Stimulated activated effector memory CD8-positive, alpha-beta T cell treated with anti-CD3 and anti-CD28 coated beads, Interleukin-12 subunit alpha, Interleukin-12 subunit beta, amount 100 ng/mL, for 72 hours (primary cell): ENCODE measurements at places on chromosomes 2 and 18.

DNA sequence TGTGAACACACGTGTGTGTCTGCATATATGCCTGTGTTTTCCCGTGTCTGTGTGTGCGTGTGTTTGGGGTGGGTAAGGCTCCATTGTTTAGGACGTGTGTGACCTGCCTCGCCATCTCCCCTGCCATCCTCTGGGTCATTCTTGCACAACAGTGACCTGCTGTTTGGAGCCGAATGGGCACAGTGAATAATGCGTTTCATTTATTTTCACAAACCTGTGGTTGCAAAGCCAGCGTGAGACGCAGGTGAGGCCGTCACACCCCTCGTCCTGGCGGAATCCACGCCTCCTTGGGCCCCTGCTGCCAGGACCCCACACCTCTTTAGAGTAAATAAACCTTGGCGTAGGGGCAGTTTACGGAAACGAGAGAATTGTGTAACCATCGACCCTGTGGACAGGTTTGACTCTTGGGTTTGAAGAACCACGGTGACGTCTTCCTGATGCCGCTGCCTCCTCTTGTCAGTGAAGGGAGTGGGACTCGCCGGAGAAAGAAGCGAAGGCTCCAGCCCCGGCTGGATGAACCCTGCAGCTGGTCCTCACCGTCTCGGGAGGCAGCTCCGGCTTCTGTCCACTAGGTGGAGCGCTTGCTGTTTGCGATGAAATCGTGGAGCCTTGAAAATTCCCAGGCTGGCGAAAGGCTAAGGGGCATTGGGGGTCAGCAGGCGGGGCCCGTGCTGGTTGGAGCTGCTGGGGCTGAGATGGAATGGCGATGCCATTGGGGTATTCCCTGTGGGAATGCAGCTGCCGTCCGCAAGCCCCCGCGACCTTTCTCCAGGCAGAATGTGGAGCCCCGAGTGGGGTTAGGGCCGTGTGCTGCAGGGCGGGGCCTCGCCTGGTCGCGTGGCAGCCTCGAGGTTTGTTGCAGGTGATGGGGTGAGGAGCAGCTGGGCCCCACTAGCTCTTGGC lies 81.1 kb downstream of the RTP5 start:
- peak; percentile 75 for DNase-seq

DNA sequence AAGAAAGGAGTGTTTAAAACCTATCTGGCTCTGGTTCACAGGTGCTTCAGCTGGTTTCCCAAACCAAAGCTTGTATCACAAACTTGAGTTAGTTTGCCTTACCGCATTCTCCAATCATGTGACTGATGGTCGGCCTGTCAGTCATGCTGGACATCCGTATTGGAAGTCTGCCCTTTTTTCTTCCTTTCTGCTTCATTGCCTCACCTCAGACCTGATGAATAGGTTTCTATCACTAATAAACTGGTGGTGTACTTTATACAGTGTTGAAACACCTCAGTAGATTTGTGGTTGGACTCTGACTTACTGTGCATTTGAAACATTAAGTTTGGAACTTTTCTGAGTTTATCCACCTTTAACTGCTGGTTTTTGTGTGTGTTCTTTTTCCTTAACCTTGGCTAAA lies 84.1 kb downstream of the R3HDM1 start:
- no peak for DNase-seq

- DNase-seq: no peak
These were observed 32.7 kb upstream of the ALKAL2 start for GRCh38 chr2:320561-320960.

DNA sequence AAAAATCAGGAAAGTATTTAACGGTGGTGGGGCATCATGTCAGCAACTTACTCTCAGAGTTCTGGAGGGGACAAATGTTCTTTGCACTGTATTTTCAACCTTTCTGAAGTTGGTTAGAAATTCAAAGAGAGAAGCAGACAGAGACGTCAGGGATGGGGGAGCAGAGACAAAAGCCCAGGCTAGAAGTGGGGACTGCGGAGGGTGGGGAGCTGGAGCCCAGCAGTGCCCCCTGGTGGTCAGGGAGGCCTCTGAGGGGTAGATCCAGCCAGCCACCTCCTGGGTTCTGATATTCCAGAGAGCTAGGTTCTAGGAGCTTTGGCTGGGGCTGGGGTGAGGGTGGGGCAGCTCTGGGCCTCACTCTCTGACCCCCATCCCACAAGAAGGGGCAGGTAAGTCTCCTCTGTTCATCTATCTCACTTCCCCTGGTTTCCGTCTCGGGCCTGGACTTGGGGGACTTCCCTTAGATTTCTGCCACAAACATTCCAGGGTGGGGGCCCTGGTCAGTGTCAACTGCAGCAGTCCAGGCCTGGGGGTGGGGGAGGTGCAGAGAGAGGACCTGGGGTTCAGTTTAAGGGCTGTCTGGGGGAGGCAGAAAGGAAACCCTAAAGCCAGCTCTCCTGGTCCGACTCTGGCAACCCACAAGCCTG lies 8.9 kb downstream of the TNS1 start:
- peak; percentile 75 for DNase-seq

- peak; percentile 61 for DNase-seq
These were observed 114.1 kb upstream of the NDUFV2 start for GRCh38 chr18:8988260-8988871.

GRCh38 chr18:69397096-69397495 lies 3.6 kb upstream of the DOK6 start:
- no peak for DNase-seq

DNA sequence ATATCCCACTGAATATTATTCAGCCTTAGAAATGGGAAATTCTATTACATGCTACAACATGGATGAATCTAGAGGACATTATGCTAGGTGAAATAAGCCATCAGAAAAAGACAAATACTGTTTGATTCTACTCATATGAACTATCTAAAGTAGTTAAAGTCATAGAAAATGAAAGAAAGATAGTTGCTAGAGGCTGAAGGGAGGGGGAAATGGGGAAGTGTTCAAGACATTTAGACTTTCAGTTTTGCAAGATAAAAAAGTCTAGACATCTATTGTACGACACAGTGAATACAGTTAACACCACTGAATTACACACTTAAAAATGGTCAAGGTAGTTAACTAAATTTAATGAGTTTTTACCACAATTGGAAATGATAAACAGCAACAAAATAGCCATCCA lies 835.9 kb upstream of the CHAC2 start:
- no peak for DNase-seq

DNA sequence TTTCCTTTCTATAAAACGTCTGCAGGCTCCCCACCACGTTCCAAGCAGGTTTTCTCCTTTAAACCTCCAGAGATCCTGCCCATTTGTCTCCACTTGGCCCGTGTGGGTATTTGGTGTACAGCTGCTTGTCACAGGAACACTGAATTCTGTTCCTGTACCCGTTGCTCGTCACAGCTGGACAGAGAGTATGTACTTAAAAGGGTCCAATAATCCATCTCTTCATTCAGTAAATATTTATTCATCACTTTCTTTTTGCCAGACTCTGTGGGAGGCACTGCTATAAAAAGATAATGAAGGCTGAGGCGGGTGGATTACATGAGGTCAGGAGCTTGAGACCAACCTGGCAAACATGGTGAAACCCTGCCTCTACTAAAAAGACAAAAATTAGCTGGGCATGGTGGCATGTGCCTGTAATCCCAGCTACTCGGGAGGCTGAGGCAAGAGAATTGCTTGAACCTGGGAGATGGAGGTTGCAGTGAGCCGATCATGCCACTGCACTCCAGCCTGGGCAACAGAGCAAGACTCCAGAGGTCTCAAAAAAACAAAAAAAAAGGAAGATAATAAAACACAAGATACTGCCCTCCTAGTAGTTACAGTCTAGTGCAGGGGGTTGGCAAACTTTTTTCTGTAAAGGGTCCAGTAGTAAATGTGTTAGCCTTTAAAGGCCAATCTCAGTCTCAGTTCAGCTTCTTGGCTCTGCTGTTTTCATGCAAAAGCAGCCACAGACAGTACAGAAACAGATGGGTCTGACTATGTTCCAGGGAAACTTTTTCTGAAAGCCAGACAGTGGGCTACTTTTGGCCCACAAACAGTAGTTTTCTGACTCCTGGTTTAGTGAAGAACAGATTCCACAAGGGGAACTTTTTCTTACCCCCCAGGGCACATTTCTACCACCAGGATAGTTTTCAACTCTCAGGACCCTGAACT lies 309.9 kb upstream of the RAB12 start:
- no peak for DNase-seq

- DNase-seq: no peak
These were observed 228.6 kb upstream of the DOK6 start for GRCh38 chr18:69172046-69172445.

GRCh38 chr2:172962082-172962481 lies 113.6 kb upstream of the MAP3K20 start:
- no peak for DNase-seq

DNA sequence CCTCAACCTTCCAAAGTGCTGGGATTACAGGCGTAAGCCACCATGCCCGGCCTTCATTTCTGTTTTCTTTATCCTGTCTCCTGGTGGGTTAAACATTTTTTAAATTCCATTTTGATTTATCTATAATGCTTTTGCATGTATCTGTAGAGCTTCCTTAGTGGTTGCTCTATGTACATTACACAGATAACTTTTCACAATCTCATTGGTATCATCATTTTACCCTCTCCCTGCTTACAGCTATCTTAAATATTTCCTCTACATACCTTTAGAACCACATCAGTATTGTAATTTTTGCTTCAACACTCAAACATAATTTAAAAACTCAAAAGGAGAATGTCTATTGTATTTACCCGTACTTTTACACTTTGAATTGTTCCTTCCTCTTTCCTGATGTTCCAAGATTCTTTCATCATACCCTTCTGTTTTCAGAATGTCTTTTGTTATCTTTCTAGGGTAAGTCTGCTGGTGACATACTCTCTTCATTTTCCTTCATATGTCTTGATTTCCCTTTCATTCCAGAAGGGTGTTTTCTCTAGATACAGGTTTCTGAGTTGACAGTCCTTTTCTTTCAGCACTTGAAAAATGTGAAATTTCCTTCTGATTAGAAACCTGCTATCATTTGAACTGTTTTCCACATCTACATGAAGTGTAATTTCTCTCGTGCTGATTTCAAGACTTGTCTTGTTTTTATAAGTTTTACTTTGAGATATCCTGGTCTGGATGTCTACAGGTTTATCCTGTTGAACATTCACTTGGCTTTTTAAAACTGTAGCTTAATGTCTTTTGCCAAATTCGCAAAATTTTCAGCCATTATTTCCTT lies 21.9 kb downstream of the PPP3R1 start:
- DNase-seq: no peak

DNA sequence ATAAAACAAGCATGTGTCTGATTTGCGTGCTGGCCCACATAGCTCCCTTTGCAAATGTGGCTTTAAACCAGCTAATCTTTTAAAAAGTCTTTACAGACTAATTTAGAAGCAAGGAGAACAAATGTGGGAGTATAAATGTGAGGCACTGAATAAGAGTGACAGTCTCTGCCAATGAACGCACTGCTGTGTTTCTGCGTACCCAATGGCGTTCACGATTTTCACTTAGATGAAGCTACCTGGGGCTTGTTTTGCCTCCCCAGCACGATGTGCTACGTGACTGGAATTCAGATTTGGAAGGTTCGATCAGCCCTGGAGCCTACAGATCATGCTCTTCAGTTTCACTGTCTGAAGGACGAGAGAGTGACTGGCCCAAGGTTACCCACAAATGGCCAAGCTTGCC lies 10.8 kb upstream of the CRACDL start:
- DNase-seq: no peak

DNA sequence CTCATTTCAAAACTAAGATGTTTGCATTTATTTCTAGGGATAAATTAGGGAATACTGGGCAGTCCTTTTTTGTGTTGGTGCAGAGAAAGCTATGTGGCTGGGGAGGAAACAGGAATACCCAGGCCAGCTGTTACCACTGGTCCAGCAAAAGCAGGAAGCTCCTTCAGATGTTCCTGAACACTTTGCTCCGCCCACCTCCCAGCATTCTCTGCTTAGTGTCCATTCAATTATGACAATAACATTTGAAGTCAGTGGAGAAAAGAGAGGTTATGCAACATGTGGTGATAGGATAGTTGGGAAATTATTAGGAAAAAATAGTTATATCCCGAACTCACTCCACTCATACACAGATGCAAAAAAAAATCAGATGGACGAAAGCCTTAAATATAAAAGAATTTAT lies 22.1 kb upstream of the ARPC2 start:
- DNase-seq: no peak

- DNase-seq: no peak
These were observed 33.3 kb downstream of the LONRF2 start for GRCh38 chr2:100289020-100289419.

GRCh38 chr2:129074298-129074920 lies 755.7 kb upstream of the HS6ST1 start:
- no peak for DNase-seq

DNA sequence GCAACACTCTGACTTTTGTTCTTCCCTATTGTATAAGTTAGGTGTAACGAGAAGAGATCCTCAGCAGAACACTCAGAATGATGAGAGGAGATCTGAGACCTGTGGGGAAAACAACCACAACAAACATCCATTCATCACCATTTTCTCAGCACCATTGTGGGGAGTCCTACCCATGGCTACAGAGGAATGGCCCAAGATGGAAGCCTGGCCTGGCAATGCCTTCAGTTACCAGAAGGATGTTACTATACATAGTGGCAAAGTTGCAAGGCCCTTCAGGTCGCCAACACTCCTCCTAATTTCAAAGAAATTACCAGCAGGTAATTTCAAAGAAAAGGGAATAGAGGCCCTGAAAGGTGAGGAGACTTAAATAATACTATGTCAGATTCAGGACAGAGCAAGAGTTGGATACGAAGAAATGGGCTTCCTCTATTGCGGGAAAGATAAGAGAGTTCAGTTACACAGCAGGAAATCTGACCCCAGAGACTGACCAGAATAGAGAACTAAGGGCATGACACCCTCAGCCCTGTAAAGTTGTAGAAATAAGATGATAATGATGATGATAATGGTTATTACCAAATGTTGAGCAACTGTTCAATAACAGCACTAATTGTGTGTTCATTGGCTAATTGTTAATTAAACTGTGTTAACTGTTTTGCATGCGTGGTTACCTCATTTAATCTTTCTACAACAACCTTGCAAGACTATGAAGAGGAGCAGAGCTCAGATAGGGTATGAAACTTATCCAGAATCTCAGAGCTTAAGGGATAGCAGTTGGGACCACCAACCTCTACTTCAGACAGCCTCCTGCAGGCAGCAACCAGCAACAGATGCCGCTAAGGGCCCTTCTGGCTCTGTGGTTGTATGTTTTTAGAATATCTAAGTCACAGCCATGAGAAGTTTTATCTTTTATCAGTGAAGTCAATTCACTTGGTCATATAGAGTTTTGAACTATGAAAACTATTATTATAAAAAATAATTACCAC lies 37.5 kb downstream of the DHRS9 start:
- DNase-seq: no peak

- no peak for DNase-seq
These were observed 44.1 kb downstream of the CABLES1 start for GRCh38 chr18:23179416-23179815.

DNA sequence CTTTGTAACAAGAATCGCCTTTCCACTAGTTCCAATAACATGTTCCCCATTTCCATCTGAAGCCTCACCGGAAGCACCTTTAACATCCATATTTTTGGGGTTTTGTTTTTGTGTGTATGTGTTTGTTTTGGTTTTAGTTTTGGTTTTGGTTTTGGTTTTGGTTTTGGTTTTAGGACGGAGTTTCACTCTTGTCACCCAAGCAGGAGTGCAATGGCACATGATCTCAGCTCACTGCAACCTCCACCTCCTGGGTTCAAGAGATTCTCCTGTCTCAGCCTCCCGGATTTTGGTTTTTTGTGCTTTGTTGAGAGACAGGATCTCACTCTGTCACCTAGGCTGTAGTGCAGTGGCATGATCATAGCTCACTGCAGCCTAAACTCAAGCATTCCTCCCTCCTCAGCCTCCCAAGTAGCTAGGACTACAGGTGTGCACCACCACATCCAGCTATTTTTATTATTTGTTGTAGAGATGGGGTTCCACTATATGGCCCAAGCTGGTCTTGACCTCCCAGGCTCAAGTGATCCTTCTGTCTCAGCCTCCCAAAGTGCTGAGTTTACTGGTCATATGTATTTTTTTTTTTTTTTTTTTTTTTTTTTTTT lies 36.3 kb downstream of the TGOLN2 start:
- DNase-seq: no peak
